GM18507 (cell line): ENCODE measurements at places on chromosomes 3 and 15.

DNA sequence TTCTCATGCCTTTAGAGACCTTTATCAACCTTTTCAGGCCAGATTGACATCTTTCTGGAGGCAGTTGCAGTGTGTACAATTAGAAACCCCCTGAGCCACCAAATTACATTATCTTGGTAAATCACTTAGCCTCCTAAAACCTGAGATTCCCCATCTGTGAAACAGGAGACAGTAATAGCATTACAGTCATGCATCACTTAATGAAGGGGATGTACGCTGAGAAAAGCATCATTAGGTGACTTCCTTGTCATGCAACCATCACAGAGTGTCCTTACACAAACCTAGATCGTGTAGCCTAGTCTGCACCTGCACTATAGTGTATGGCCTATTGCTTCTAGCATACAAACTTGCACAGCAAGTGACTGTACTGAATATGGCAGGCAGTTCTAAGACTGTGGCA is 400.8 kb upstream of the CNTN3 start:
- DNase-seq, result no peak

DNA sequence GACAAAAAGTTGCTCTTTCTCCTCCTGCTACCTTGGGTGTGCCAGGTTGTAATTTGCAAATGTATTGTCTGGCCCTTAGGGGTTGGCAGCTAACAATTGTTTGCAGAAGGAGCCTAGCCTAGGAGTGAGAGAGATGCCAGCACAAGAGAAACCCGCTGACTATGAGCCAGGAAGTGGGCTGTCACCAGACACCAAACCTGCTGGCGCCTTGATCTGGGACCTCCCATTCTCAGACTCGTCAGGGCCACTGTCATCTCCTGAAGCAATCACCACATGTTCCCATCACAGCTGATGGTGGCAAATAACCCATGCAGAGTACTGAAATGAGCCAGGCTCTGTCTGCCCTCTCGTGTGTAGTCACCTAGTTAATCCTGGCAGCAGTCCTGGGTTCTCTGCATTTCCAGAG is 406.4 kb upstream of the NPAP1 start:
- no peak for DNase-seq

DNA sequence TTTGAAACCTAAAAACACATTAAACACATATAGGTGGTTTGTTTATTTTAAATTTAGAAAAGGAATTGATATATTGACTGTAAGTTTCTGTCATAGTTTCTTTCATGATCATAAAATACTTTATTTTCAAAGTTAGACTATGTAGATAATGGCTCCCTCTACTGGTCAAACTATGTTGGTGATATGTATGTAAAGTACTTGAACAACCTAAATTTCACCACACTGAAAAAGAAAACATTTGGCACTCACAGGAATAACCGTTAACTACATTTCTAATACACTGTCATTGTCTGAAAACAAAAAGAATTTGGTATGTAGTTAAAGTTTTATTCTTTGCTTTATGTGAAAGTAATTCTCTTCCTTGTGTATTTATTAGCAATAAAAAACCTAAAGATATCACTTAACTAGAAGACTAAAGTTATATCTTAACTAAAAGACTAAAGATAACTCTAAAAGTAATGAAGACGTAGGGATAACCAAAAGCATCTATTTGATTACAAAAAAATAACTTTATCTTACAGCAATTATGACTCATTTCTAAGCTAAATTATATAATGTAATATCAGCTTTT is 427.5 kb downstream of the VGLL3 start:
- no peak for DNase-seq

DNA sequence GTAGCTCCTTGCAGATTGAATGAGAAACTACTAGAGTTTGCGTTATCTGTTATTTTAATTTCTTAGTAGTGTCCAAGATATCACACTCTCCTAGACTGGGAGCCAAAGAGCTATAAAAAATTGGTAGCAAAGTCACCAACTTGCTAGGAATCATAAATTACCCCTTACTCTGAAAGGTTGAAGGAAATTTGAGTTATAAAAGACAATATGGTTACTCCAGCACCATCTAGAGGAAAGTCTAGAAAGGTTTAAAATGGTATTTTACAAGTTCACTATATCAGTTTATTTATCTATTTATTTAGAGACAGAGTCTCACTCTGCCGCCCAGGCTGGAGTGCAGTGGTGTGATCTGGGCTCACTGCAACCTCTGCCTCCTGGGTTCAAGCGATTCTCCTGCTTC is 121.6 kb downstream of the RBPMS2 start:
- no peak for DNase-seq

DNA sequence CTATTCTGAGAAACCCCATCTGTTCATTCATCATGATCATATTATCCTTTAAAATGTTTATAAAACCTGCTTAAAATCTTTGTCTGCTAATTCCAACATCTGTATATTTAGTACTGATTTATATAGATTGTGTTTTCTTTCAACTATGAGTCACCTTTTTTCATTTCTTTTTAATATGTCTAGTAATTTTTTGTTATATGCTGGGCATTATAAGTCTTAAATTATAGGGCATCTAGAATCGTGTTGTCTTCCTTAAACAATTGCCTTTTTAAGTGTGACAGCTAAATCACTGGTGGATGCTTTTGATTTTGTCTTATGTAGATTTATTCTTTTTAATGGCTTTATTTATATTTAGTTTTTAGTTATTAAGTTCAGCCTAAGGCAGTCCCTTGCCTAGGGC is 323.4 kb upstream of the THRB start:
- DNase-seq, result no peak

DNA sequence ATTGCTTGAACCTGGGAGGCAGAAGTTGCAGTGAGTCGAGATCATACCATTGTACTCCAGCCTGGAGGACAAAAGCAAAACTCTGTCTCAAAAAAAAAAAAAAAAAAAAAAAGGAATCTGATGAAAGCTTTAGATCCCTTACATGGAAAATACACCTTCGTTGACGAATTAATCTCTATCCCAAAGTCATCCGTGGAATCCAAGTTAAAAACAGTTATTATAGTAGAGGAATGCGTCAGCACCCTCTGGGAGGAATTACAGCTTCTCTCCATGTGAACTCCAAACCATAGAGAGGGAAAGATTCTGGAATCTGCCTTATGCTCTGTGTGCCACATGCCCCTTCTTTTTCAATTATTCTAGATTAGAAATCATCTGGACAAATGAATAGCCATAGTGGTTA is 192.3 kb upstream of the C2CD4B start:
- DNase-seq, result no peak

- peak; percentile 76 for DNase-seq
Measured at GRCh38 chr15:89776274-89777072, at the start of gene MESP2. Gene MESP2 (plus strand): TSS chr15:89776332. CDS start chr15:89776358, 26 bp downstream.

GRCh38 chr3:172288651-172289050 is 159.6 kb downstream of the GHSR start:
- DNase-seq, result no peak

- DNase-seq, result no peak
Measured at GRCh38 chr3:190695225-190695624, 167.3 kb downstream of the GMNC start.

DNA sequence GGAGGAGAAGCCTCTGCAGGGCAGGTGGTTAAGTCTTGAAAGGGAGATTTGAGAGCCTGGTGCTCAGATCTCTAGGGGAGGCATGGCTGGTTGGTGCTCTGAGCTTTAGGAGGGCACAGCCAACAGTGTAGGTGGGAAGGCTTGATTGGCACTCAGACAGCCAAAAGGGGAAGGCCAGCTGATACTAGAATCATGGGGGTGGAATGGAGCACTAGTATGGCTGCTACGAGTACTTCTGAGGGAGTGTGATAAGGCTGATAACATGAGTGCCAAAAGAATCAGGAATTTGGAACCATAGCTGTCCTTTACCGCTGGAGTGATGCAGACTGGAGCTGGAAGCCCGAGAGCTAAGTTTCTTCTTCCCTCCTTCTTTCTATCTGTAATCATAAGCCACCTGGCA is 184.6 kb upstream of the TBC1D5 start:
- DNase-seq, result no peak

GRCh38 chr15:49979705-49980382 is 139.2 kb downstream of the ATP8B4 start:
- DNase-seq, result no peak

- DNase-seq, result no peak
Measured at GRCh38 chr3:160780245-160780644, 24.2 kb downstream of the PPM1L start.

GRCh38 chr3:73143821-73144237 is 82.4 kb downstream of the EBLN2 start:
- no peak for DNase-seq

- DNase-seq, result no peak
Measured at GRCh38 chr3:88105325-88105724, 44.4 kb upstream of the C3orf38 start.

GRCh38 chr3:180804916-180805315 is 107.6 kb upstream of the FXR1 start:
- DNase-seq, result no peak

- no peak for DNase-seq
Measured at GRCh38 chr15:44535523-44536301, 1.2 kb upstream of the EIF3J start.

DNA sequence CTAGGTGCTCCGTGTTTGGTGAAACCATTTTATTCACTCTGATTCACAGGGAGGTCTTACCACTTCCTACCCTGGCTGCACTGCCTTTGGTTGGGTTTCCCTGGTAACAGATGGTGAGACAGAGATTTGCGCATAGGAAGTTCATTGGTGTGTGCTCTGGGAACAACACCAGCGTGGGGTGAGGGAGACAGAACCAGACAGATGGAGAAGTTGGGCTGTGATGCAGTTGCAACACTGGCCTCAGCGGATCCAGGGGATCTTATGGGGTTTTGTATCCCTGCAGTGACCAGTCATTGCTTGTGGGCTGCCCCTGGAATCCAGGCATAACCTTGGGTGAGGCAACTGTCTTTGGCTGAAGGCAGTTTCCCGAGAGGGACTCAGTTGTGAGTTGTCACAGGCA is 12.5 kb upstream of the IL16 start:
- DNase-seq, result no peak

- DNase-seq, result no peak
Measured at GRCh38 chr15:20345401-20345958, 196.1 kb downstream of the GOLGA6L6 start.

DNA sequence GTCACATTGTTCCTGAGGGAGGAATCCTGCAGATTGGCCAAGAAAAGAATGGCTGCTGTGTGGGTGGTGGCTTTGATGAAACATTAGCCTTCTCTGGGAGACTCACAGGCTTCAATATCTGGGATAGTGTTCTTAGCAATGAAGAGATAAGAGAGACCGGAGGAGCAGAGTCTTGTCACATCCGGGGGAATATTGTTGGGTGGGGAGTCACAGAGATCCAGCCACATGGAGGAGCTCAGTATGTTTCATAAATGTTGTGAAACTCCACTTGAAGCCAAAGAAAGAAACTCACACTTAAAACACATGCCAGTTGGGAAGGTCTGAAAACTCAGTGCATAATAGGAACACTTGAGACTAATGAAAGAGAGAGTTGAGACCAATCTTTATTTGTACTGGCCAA is 6.1 kb downstream of the PTX3 start:
- no peak for DNase-seq

DNA sequence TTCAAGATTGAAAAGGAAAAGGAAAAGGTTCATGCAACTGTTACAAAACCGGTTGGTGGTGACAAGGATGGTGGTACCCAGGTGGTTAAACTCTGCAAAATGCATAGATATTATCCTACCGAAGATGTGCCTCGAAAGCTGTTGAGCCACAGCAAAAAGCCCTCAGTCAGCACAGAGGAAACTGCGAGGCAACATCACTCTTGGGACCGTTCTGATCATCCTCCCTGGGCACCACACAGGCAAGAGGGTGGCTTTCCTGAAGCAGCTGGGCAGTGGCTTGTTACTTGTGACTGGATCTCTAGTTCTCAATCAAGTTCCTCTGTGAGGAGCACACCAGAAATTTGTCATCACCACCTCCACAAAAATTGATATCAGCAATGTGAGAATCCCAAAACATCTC is 86.9 kb downstream of the PLCH1 start:
- DNase-seq, result no peak

- no peak for DNase-seq
Measured at GRCh38 chr3:149564079-149564478, 89.6 kb downstream of the TM4SF4 start.

GRCh38 chr3:127038466-127038865 is 55.6 kb downstream of the PLXNA1 start:
- DNase-seq, result no peak

DNA sequence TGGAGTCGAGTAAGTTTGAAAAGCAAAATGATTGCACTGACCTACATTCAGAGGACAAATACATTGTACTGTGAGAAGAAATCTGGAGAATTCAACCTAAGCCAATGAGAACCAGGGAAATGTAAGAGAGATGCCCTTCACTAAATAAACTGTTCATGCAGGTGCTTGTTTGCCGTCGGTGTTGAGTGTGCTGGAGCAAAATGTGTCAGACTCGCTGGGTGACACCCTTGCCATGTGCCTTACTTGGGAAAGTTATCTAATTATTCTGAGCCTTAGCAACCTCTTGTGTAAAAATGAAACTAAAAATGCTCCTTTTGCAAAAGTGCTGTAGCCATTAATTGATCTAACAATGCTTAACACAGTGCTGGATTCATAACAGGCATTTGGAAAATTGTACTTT is 140.4 kb downstream of the GABRB3 start:
- no peak for DNase-seq

DNA sequence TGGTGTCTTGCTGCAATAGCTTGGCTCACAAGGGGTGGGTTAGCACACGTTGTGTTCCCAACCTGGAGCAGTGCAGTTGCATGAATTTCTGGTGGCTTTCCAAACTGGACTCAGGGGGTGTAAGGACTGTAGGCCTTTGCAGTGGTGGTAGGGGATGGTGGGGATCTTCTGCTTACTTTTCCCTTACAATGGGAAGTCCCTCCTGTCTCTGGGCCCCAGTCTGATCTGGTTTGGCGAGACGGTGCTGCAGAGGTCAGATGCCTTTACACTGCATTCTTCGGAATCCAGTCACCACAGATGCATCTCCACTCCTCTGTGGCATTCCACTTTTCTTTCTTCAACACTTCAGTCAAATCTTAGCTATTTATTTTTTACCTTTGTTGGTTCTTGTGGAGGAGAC is 132.1 kb downstream of the DOCK3 start:
- no peak for DNase-seq

DNA sequence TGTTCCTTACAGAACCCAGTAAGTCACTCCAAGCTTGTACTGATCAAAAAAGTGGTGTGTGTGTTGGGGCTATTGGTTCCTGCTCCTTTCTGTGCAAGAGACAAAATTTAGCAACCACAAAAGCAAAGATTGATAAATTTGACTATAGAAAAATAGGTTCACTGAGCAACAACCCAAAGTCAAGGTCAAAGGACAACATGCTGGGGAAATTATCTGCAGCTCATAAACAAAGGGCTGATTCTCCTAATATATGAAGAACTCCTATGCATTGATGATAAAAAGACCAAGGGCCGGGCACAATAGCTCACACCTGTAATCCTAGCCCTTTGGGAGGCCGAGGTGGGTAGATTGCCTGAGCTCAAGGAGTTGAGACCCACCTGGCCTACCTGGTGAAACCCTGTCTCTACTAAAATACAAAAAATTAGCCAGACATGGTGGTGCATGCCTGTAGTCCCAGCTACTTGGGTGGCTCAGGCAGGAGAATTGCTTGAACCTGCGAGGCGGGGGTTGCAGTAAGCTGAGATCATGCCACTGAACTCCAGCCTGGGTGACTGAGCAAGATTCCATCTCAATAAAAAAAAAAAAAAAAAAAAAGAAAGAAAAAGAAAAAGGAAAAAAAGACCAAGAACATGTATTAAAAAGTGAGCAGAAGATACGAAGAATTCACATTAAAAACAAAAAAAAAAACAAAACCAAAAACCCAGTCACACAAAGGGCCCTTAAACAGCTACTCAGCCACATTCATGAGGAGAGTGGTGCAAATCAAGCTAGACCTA is 29.8 kb downstream of the PPCDC start:
- DNase-seq, result no peak

GRCh38 chr3:32606960-32607359 is 36.3 kb upstream of the DYNC1LI1 start:
- DNase-seq, result no peak
